ENCODE measurements at places on chromosomes 11 and 22.

DNA sequence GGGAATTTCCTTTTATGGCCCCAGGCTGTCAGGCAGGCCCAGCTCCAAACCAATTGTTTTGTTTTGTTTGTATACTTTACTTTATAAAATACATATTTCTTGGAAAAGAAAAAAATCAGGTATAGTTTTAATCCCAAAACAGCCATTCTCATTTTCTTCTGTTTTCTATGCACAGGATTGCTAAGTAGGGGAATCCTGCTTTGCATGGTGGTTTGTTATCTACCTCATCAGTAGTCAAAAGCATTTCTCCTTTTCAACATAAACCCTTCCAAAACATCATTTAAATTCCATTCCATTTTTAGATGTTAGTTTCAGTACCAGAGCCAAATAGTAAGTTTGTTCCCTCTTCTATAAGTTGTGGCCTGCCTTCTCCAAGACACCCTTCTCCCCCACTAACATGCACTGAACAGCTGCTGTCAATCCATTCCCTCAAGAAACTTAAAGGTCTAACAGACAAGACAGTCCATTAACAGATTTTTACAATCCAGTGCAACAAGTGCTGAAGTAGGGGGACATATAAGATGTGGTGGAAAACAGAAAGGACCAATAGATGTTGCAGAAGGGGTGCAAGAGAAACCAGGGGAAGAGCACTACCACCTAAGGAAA, 3.7 kb downstream of the ILK start:
- DNase-seq, result no peak

- DNase-seq, result no peak
Observed at GRCh38 chr11:8403310-8403709, 139.6 kb upstream of the LMO1 start.

- DNase-seq, result no peak
Observed at GRCh38 chr11:18650859-18651557, 16.9 kb upstream of the SPTY2D1 start.

DNA sequence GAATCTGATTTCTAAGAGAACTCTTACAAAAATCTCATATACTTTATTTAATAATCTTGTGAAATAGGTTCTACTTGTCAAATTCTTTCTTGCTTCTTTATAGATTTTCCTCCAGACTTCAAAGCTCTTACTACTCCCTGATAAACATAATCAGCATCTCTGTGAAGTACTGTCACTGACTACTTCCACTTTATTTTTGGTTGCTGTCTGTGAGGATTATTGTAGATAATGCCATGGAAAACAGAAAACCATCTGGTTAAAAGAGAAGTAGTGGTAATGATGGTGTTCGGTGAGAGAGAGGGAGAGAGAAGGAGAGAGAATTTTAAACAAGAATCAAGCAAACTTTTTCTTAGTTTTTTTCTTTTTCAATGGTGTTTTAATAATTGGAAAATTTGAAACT, 152.3 kb downstream of the TMEM135 start:
- no peak for DNase-seq

GRCh38 chr11:105903113-105903512, 118.9 kb downstream of the MSANTD4 start:
- DNase-seq, result no peak

DNA sequence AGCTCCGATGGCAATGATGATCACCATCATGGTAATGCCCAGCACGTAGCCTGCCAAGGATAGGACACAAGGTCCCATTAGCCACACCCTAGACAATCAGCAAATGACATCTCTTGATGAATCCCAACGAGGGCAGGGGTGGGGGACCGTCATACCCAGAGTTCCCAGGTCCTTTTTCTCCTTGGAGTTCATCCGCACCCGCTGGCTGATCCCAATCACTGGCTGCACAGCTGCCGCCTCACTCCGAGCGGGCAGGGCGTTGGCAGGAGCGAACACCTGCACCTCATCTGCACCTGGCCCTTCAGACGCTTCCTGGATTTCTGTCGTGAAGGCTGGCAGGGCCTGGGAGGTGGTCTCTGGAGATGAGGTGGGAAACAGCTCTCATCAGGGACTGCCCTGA, 2.9 kb downstream of the PIK3IP1 start:
- no peak for DNase-seq

GRCh38 chr11:105907319-105907718, 114.7 kb downstream of the MSANTD4 start:
- DNase-seq, result no peak

GRCh38 chr11:63866211-63866610, 27.3 kb downstream of the MARK2 start:
- DNase-seq, result no peak

- no peak for DNase-seq
Observed at GRCh38 chr11:15093432-15093831, 20.0 kb downstream of the CALCB start.

DNA sequence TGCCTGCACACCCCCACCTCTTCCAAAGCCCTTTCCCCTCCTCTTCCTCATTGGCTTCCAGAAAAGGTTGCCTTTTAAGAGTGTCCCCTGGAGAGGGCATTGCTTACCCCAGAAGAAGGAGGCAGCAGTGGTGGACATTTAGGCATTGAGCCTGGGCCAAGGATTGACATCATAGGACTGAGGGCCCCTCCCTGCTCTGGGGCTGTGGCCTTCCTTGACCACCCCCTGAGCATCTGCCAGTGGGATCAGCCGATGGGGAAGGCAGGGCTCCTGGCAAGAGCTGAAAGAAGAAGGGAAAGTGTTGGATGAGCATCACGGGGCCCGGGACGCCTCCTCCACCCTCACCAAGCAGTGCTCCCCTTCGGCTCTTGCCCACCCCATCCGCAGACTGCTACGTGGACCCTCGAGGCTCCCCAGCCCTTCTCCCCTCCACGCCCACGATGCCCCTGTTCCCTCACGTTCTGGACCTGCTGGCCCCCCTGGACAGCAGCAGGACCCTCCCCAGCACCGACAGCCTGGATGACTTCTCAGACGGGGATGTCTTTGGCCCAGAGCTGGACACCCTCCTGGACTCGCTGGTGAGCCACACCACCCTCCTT, 37.4 kb downstream of the ZC3H7B start:
- no peak for DNase-seq

- DNase-seq, result no peak
Observed at GRCh38 chr11:60221692-60222091, 21.2 kb downstream of the MS4A4E start.

- no peak for DNase-seq
Observed at GRCh38 chr11:105915021-105915420, 107.0 kb downstream of the MSANTD4 start.

GRCh38 chr11:74777877-74778276, 29.2 kb downstream of the RNF169 start:
- DNase-seq, result no peak

DNA sequence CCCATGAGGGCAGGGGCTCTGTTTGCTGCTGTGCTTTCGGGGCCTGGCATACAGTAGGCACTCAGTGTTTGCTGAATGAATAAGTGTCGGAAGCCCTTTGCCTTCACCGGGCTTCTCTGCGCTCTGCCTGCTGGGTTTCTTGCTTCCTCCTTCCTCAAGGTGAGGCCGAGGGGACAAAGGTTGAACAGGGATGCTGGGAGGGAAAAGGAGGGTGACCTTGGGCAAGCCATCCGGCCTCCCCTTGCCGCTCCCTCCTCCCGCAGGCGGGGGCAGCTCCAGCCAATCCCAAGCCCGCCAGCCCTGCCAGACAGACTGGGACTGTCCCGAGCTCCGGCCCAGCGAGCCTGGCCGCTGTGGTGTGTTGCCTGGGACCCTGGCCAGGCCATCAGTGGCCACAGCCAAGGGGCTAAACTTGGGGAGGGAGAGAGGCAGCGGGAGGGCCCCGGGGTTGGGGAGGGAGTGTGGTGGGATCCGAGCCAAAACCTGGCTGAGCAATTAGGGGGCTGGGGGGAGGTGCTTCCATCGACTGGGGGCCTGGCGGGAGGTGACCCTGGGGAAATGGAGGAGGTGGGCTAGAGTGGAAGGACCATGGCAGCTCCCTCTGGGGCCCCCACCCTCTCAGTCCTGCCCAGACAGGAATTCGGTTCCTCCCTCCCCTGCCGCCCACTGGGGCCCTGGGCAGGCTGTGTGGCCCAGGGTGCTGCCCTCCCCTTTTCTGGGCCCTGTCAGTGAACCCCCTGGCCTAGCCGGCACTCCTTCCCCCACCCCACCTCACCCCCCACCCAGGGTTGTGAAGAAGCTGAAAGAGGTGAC, 3.4 kb upstream of the RCOR2 start:
- no peak for DNase-seq

DNA sequence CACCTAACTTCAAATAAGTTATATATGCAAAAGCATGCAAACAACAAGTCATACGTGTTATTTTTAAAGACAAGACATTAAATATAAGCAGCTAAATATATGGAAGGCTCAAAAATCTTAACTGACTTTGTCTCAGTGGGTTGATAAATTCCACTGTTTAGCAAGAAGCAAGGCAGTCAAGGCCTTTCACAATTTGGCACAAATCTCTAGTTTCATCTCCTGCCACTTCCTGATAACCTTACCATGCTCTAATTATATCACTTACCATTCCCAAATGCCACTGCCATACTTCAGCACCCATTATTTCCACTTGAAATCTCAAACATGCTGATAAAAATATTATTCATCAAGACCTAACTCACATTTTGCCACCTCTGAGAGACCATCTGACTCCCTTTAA, 24.8 kb downstream of the DCUN1D5 start:
- DNase-seq, result no peak
